Stimulated activated CD4-positive, alpha-beta T cell treated with anti-CD3 and anti-CD28 coated beads, Interleukin-1b, Interleukin-23, amount 100 ng/mL, for 48 hours (primary cell): ENCODE measurements at places on chromosomes 4 and X.

- DNase-seq = no peak
These were observed 75.8 kb downstream of the NUDT11 start for GRCh38 chrX:51420610-51421009.

GRCh38 chrX:137313627-137314026 is 252.3 kb upstream of the ZIC3 start:
- peak; percentile 15 for DNase-seq

DNA sequence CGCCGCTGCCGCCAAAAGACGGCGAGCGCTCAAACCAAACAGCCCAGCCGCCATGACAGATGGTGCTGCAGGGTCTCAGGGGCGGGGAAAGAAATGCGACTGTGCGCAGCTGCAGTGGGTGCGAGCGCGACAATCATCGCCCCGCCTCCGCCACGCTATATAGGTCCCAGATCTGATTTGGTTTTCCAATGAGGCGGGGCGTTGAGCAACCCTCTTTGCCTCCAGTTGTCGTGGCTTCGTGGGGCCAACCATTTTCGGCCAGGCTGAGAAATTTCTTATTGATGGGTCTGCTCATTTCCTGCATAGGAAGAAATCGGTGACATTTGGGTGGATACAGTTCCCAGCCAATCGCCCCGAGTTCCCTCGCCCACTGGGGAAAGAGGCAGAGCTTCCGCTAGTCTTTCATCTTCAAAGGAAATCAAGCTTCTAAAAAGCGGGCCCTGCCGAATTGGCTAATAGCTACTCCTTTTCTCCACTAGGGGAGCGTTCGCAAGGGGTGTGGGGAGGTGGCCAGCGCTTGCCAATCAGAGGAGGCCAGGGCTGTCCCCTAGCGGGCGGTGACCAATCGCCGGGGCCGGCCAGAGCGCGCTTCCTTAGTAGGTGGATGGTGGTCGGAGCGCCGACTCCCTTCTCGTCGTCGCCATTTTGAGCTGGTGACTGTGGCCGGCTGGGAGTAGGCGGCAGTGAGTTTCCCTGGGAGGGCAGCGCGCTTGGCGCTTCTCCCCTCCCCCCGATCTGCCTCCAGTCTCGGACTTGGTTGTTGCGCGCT is at the start of the genes NDUFB11 and RBM10:
NDUFB11 (minus strand) TSS at position 77 of the 769 bp plus-strand sequence; CDS start at position 54, 23 bp downstream.
RBM10 (plus strand) TSS at position 596 of the 769 bp plus-strand sequence. CDS start 2,261 bp downstream, outside the sequence.
- peak; percentile 94 for DNase-seq

DNA sequence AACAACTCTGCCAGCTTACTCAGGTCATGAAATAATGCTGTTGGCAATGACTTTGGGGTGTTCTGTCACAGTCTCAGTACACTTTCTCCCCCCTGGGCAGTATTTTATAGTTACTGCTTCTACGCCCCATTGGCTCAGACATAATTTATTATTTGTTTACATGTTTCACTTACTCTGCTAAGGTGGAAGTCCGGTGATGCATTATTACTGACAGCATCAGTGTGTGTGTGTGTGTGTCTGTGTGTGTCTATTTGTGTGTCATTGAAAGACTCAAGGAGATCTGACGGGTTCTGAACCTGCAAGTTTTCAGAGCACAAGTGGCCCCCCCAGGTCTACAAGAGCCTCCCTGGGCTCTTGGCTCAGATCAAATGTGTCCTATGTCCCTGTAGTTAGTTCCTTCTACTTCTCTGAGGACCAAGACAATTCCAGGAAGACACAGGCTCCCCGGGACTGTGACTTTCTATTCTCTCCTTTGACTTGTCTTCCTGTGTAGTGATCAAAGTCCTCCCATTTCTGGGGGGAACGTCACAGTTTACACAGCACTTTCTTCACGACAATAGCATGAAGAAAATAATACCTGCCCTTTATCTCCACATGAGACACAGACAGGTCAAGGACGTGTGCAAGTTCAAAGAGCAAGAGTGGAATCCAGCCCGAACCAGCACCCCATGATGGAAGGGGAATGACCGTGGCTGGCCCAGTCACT is 283.7 kb upstream of the GATB start:
- no peak for DNase-seq

DNA sequence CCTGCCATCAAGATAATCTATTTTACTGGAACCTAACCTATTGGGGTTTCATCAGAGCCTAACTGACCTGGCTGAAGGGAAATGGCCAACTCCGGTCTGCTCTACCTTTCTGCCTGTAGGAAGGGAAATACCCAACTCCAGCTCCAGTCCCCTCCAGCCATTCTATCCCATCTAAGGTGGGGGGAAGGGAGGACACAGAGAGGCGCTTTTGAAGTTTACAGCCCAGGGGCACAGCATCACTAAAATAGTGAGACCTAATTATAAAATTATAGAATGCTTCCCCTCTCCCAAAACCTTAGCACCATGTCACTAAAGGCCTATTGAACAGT is 27.8 kb upstream of the ACSL4 start:
- no peak for DNase-seq

- no peak for DNase-seq
These were observed 26.7 kb upstream of the RBM47 start for GRCh38 chr4:40656201-40656863.

- DNase-seq = no peak
These were observed 62.9 kb upstream of the FRAS1 start for GRCh38 chr4:77994194-77994721.

DNA sequence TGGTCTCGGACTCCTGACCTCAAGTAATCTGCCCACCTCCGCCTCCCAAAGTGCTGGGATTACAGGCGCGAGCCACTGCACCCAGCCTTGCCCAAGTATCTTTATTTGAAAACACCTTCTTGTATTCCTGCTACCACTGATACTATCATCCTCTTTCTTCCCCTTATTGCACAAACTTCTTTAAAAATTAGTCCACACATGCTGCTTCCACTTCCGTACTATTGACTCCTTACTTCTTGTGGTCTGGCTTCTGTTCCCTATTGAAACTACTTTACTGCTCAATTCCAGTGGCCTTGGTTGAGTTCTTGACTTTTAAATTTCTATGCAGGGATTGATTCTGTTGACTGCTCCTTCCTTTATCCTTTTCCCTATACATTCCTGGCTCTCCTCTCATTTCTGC is 38.8 kb downstream of the MTM1 start:
- no peak for DNase-seq

DNA sequence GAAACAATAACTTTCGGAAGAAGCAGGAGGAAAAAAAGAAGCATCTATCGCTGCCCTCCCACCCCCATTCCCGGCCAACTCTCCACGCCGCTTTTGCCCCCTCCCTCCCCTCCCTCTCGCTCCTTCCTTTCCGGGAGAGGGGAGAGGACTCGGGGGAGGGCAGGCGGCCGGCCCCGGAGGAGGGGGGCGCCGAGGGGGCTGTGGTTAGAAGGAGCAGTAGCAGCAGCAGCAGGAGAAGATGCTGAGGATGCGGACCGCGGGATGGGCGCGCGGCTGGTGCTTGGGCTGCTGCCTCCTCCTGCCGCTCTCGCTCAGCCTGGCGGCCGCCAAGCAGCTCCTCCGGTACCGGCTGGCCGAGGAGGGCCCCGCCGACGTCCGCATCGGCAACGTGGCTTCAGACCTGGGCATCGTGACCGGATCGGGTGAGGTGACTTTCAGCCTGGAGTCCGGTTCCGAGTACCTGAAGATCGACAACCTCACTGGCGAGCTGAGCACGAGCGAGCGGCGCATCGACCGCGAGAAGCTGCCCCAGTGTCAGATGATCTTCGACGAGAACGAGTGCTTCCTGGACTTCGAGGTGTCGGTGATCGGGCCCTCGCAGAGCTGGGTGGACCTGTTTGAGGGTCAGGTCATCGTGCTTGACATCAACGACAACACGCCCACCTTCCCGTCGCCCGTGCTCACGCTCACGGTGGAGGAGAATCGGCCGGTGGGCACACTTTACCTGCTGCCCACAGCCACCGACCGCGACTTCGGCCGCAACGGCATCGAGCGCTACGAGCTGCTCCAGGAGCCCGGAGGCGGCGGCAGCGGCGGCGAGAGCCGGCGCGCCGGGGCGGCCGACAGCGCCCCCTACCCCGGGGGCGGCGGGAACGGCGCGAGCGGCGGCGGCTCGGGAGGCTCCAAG is 1.3 kb downstream of the PCDH7 start:
- DNase-seq = no peak

DNA sequence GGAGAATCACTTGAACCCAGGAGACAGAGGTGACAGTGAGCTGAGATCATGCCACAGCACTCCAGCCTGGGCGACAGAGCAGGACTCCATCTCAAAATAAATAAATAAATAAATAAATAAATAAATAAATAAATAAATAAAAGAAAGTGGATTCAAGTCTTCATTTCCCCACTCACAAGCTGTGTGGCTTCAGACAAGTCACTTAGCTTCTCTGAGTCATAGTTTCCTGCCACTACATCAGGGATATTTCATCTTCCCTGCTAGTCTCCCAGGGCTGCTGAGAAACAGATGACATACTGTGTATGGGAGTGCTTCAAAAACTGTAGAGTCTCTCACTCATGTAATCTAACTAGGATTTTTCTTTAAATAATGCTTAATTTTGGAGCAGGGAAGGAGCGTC is 37.2 kb downstream of the TBC1D9 start:
- DNase-seq = no peak

- no peak for DNase-seq
These were observed 314.9 kb downstream of the ADGRL3 start for GRCh38 chr4:61514991-61515390.

DNA sequence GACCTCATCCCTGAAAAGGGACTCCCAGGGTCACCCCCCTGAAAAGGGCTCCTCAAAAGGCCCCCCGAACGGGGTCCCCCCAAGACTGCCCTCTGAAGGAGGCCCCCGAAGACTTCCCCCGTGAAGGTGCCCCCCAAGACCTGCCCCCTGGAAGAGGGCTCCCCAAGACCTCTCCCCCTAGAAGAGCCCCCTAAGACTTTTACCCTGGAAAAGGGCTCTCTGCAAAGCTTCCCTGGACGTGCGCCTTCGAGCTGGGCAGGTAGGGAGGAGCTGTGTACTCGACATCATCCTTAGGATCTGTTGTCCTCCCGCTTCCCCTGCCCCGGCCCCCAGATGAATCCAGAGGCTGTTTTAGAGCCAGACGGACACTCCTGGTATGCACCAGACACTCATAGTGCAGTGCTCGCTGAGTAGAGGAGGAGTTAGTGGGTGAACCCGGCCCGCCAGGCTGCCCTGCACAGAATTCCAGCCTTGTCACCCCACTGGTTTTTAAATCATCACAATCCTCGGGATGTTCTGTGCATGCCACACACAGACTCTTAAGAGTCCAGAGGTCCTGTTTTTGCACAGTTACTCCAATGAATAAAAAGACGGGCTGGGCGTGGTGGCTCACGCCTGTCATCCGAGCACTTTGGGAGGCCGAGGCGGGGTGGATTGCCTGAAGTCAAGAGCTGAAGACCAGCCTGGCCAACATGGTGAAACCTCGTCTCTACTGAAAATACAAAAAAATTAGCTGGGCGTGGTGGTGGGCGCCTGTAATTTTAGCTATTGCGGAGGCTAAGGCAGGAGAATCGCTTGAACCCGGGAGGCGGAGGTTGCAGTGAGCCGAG is 5.7 kb upstream of the SLC25A6 start:
- DNase-seq = no peak

DNA sequence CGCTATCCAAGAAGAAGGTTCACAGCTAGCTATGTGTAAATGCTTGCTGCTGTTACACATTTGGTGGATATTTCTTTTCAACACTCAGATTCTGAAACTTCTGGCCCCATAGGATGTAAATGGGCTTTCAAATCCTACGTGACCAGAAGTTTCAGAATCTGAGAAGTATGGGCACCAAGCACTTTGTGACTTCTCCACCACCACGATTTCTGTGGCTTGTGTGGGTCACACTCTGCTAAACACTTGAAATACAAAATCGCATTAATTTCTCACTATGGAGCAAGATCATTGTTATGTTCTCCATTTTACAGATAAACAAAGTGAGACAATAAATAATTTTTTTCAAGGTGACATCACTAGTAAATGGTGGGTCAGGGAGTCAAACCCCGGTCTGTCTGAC is 259.4 kb upstream of the JADE1 start:
- DNase-seq = no peak

DNA sequence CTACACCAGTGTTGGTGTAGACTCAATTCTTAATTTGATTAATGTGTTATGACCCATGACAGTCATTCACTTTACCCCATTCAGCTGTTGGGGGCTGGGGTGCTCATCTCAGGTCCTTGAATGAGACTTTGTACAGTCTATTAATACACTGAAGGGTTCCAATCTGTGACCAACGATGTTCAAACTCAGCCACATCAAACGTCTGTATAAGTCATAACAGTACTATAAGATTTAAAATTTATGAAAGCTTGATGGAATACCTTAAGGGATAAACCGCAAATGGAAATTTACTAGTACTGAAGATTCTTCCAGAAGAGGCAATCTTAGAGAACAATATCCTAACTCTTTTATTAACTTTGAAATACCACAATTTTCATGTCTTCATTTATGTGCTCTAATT is 33.7 kb downstream of the REST start:
- no peak for DNase-seq

GRCh38 chr4:126268106-126268505 is 953.4 kb downstream of the FAT4 start:
- no peak for DNase-seq

- DNase-seq = no peak
These were observed 7.5 kb upstream of the SLC39A8 start for GRCh38 chr4:102352781-102353180.

DNA sequence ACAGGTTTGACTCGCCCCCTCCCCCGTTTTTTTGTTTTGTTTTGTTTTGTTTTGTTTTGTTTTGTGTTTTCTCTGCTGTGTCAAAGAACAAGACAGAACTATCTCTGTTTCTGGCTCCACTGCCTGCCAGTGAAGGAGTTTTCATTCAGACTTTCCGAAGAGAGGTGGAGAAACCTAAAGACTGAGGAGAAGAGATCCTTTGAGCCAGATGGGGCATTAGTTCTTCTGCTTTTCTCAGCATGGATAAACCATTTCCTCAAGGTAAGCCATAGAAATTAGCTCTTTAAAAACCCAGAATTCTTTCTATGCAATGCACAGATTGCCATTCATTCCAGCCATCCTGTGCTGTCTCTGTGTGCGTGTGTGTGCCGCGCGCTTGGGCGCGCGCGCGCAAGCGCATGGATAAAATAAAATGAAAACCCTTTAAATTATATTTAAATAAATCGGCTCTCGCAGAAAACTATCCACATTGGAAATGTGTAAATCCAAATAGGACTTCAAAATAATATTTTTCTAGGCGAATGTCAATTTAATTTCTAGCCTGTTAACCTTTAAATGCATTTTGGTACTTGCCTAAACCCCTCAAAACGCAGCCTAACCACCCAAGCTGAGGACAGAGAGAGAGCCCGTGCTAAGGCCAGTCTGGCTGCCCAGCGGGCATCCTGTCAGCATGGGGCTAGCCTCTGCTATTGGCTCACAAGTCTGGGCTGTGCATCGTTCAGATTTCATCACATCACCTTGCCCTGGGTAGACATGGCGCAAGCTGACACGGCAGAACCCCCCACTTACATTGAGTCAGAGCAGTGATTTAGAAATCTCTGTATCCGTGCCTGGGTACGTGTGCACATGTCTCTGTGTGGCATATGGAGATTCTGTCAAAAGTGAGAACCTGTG is 113.0 kb upstream of the VAMP7 start:
- DNase-seq = no peak

- peak; percentile 36 for DNase-seq
These were observed 930 bp downstream of the ZNF718 start for GRCh38 chr4:125091-125771.

GRCh38 chr4:62051332-62051731 is 851.2 kb downstream of the ADGRL3 start:
- no peak for DNase-seq
